ENCODE measurements at places on chromosomes 6 and 20.

DNA sequence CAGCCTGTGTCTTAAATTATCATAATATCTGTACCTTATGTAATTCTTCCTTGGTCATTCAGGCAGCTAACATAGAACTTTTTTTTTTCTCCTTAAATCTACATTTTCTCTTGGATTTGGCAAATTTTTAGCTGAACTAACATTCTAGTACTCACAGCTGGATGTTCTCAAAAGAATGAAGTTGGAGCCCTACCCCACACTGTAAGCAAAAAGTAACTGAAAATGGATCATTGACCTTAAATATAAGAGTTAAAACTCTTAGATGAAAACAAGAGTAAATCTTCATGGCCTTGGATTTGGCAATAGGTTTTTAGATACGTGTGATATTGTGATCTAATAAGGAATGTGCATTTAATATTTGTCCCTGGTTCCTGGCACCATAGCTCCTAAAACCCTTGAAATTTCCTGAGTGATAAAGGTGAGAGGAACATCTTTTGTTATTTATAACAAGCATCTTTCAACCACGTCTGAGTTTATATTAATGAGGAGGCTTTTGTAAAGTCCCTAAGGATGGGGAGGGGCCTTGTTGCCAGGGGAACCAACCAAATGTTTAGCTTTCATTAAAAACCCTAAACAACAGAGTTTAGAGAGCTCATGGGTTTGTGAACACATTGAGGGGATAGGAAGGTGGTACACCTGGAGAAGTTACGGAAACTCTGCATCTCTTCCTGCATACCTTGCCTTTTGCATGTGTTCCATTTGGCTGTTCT, 106.1 kb upstream of the ADGRF4 start:
- no peak for DNase-seq

DNA sequence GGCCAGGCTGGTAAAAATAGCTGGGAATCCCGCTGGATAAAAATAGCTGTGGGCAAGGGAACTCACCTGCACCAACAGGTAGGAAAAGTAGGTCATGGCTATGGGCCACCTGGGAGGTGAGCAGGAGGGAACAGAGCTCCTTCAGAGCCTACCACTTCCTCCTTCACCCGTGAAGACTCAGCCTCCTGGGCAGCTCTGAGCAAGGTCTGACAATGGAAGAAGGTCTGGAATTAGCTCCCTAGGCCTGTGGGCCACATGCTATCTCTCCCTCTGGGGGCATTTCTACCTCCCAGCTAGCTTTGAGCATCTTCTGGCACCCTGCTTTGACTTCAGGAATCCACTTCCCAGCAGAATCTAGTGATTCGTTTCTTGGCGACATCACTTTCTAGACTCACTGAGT, 153.9 kb downstream of the MRPL14 start:
- no peak for DNase-seq

GRCh38 chr6:155710704-155711103, 255.1 kb upstream of the NOX3 start:
- DNase-seq: peak; percentile 13

GRCh38 chr6:150412221-150412620, 43.4 kb downstream of the IYD start:
- no peak for DNase-seq

- DNase-seq: no peak
Observed at GRCh38 chr20:62202676-62203377, 17.3 kb downstream of the HRH3 start.

DNA sequence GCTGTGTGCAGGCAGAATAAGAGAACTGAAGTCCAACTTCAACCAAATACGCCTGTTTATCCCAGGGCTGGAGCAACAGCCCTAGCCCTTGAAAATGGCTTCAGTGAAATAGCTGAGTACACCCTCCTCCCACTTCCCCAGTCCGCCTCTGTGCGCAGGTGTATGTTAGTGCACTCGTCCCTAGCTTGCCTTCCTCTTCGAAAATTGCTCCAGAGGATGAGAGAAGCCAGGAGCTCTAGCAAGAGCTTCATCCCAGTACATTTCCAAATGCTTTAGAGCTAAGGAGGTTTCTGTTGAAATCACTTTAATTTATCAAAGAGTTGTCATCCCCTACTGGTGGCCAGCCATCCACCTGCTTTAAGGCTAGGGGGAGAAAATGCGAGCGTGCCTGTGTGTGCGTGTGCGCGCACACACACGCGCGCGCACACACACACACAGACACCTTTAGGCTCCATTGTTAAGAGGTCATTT, 5.4 kb upstream of the POU3F2 start:
- DNase-seq: peak; percentile 92

- DNase-seq: peak; percentile 21
Observed at GRCh38 chr6:144219056-144219685, 66.0 kb upstream of the UTRN start.

- no peak for DNase-seq
Observed at GRCh38 chr6:163099621-163100171, 314.8 kb upstream of the QKI start.

- DNase-seq: peak; percentile 41
Observed at GRCh38 chr20:47066484-47067270, 172.0 kb downstream of the EYA2 start.

GRCh38 chr6:155418017-155418761, 37.5 kb downstream of the NOX3 start:
- DNase-seq: peak; percentile 91

DNA sequence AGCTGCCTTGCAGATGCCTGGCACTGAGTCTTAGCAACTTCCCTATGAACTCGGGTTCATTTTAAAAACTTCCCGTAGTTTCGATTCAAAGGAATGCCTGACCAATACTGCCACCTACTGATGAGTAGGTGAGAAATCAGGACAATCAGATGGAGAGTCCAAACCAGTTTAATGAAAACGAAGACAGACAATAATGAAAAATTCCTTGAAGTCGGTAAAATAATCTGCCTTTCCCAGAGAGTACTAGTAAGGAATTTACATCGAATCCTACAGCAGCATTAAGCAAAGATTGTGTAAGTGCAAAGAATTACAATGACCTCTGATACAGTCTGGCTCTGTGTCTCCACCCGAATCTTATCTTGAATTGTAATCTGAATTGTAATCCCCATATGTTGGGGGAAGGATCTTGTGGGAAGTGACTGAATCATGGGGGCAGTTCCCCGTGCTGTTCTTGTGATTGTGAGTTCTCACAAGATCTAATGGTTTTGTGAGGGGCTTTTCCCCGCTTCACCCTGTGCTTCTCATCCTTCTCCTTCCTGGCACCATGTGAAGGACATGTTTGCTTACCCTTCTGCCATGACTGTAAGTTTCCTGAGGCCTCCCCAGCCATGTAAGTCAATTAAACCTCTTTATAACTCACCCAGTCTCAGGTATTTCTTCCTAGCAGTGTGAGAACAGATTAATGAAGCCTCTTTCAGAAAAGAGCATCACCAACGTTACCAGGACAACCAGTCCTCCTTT, 134.4 kb downstream of the ARHGAP18 start:
- DNase-seq: peak; percentile 44

GRCh38 chr6:155493694-155494143, 38.1 kb upstream of the NOX3 start:
- no peak for DNase-seq

DNA sequence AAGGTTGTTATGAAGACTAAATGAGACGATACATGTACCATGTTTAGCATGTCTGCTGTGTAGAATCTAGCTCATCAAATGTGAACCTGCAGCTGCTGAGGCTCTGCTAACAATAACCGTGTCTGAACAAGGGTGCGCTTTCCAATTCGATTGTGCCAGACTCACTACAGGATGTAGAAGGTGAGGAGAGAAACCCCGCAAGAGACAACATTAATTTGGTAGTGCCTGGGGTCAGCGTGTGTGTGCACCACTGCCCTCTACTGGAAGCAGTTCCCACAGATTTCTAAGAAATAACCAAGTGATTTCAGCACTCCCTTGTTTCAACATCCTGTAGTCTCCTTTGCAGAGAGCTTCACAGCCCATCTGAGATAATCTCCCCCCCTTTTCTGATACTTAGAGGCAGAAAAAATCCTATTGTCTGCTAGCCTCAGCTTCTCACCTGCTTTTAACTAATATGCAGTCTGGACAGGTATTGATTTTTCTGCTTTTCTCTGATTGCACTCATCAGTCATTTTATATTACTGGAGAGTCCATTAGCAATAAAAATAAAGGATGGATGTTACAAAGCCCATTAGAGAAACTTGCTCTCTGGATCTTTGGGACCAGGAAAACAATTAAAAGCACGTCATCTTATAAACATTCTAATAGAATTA, 96.7 kb upstream of the BACH2 start:
- no peak for DNase-seq

- DNase-seq: no peak
Observed at GRCh38 chr6:73585566-73586415, 65.0 kb upstream of the EEF1A1 start.

- DNase-seq: no peak
Observed at GRCh38 chr6:2816158-2816557, 25.5 kb downstream of the SERPINB1 start.

DNA sequence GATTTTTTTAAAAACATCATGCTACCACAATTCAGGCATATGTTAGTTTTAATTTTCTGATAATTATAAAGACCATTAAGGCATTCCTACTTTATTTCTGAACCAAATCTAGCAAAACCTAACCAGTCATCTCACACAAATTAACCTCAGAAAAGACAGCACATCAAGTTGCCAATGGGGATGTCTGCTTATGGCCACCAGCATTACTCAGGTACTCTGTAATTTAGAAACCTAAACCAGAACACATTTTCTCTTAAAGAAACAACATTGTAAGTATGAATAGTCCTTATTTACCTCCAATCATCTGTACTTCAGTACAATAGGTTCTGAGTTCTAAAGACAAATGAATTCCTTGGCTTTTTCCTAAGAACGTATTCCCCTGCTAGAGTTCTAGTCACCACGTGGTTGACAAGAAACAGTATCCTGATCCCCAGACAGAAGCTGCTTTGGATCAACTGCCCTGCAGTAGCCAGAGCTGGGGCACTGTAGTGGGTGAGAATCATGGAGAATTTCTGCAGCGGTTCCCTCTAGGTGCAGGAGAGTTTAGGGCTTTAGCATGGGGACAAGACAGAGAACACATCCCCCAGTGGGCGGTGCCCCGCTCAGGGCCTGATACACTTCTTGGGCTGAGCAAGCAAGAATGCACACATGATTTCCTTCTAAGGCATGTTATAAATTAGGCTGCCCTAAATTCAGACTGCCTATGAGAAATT, 15.4 kb downstream of the GCLC start:
- no peak for DNase-seq

DNA sequence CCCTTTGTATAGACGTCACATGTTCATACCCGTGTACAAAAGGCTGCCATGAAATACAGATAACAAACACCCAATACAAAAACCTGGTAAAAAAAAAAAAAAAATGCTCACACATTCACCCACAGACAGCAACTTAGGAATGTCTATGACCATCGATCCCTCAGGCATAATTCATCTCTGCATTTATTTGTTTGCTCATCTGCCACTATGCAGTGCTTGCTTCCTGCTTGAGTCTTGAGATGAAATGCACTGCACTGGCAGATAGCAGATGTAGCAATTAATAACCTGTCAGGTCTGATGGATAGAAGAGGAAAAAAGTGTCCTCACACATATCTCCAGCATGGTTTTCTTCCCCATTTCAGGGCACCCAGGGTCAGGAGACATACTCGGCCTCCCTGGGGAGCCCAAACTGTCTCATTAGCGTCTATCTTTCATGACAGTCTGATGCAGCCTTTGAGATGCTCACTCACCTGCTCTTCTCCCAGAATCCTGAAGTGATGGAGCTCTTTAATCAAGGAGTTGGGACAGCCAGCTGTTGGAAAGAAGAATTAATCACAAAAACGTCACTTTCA, 295.1 kb upstream of the AGPAT4 start:
- DNase-seq: peak; percentile 94

- no peak for DNase-seq
Observed at GRCh38 chr6:93894521-93894920, 475.2 kb upstream of the EPHA7 start.

GRCh38 chr6:11771473-11772048, 7.0 kb downstream of the ADTRP start:
- no peak for DNase-seq

Measured in NCI-H146 (cell line).